Chondrocyte (in vitro differentiated cells): ENCODE measurements at places on chromosomes 7 and 10. TPM values are rescaled to one million over a fixed set of nuclear protein-coding genes. Genes with fewer than 3 reads are reported as not detected.
A peak's percentile ranks its signal among the peaks of the same experiment; 100 is the strongest.

DNA sequence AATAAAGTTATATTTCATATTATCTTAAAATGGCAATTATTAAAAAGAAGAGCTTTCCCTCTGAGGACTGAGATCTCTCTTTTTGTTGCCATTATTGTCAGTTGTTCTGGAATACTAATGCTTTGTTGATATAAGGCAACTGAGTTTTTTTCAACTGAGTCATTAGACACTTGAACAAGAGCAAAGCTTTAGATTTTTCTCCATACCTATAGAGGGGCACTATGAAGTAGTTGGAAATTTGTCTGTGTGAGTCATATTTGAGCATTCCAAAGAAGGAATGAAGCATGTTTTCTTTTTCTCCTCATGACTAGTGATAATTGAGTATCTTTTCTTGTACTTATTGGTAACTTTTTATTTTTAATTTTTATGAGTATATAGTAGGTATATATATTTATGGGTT, 24.5 kb downstream of the RPA3 start:
- peak overlapping the region; percentile 32 for H3K27ac ChIP-seq
- DNase-seq: no peak
- no peaks in the 10 kb centered on the region for H3K27me3 ChIP-seq
- H3K4me1 ChIP-seq: peaks cover 49% of the 10 kb centered on the region
- no peak overlapping the region for H3K4me3 ChIP-seq
- no peaks in the 10 kb centered on the region for H3K36me3 ChIP-seq

- H3K27ac ChIP-seq: no peak overlapping the region
- no peak for DNase-seq
- H3K36me3 ChIP-seq: peaks cover 60% of the 10 kb centered on the region
- H3K4me3 ChIP-seq: no peak overlapping the region
Measured at GRCh38 chr10:78000956-78001472, 28.3 kb downstream of the POLR3A start.

PNLIPRP3 gene
- not detected in 3 replicates for total RNA-seq

PCDH15 gene
- 0.12 TPM in 1 of 3 replicates, not detected in the others for total RNA-seq

DNA sequence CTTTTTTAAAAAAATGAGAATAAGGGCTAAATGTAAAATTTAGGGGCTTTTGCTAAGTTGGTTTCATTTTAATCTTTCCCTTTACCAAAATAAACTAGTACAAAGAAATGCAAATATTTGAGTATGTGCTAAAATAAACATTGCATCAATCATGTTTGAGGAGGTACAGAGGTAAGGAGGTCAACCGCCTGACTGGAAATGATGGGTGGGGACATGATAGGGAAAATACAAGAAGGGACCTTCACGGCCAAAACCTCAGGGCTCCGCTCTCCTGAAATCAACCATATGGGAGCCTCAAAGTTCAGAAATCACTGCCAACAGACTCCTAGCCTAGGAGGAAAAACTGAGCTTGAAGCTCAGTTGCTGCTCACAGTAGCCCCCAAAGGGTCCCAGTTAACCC, 207.6 kb downstream of the AHR start:
- H3K27ac ChIP-seq: peak overlapping the region; percentile 32
- H3K27me3 ChIP-seq: no peaks in the 10 kb centered on the region

DNA sequence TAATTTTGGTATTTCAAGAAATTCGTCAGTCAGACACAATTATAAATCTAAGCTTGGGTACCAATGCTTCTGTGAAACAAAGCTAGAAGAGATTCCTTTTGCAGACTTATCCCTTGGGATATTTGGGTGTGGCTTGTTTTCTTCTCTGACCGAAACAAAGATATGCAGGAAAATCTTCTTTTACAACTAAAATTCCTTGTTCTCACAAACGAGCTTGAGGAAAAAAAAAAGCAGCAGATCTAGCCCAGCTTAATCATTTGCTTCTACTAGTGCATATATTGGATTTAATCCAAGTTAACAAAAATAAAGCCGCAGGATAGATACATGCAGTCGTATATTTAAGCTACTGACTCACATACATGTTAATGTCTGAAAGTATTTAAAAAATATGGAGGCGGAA, 104.2 kb downstream of the PRTFDC1 start:
- peaks cover 46% of the 10 kb centered on the region for H3K4me1 ChIP-seq
- H3K27me3 ChIP-seq: no peaks in the 10 kb centered on the region
- peak overlapping the region; percentile 62 for H3K27ac ChIP-seq
- no peak for DNase-seq
- H3K4me3 ChIP-seq: peak overlapping the region; percentile 34
- no peaks in the 10 kb centered on the region for H3K36me3 ChIP-seq

DNA sequence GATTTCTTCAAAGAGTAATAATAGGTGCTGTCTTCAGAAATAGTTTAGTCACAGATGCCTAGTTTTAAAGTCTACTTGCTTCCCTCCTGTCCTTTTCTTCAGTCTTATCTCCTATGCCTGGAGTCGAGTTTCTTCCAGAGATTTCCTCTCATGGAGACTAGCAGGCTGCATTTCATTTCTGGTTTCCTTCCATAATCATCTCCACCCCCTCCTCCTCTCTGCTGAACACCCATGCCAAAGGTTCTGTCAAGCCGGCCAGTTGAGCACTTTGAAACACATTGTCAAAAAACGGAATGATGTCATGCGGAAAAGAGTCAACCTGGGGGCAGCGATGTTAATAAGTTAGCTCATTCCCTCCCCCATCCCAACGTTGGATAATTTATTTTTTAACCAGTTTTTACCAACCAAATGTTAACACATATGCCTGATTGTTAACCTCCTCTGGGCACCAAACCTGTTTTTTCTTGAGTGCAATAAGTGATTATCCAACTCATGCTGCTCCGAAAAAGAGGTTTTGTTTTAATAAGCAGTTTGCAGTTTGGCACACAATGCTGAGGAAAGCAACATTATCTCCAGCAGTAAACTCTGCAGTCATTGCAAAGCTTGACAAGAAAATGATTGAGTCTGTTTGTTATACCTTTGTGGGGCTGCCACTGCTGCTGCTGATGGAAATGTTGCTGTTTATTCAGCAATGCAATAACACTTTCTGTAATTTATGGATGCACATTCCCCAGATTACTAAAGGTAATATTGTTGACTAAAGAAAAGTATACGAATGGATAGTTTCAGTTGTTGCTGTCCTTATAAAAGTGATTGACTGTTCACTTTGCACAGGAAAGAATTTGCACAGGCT, 161.6 kb downstream of the LRMDA start:
- H3K4me3 ChIP-seq: no peak overlapping the region
- DNase-seq: no peak
- no peaks in the 10 kb centered on the region for H3K4me1 ChIP-seq
- no peak overlapping the region for H3K27ac ChIP-seq

EPO gene
- not detected in 3 replicates for total RNA-seq

- no peak overlapping the region for H3K27ac ChIP-seq
Measured at GRCh38 chr10:80697926-80698325, 160.2 kb downstream of the SH2D4B start.

- no peaks in the 10 kb centered on the region for H3K36me3 ChIP-seq
- H3K4me1 ChIP-seq: no peaks in the 10 kb centered on the region
- H3K27ac ChIP-seq: no peak overlapping the region
- peaks cover 29% of the 10 kb centered on the region for H3K27me3 ChIP-seq
- DNase-seq: no peak
- H3K4me3 ChIP-seq: no peak overlapping the region
Measured at GRCh38 chr7:45181991-45182855, 24.6 kb downstream of the RAMP3 start.

DNA sequence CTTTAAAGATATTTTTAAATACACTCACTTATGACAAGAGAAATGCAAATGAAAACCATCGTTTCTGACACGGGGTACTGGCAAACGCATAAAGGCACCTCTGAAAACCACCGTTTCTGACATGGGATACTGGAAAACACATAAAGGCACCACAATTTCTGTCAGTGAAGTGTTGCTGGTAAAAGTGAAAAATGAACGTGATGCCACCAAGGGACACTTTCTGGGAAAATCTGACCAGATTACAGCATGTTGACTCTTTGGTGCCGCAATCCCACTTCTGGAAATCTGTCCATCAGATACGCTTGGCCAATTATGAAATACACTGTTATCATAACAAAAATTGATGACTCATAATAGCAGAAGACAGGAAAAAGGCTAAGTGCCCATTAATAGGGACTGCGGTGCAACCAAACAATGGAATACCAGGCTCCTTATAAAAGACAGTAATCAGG, 131.7 kb downstream of the ZMYND11 start:
- no peaks in the 10 kb centered on the region for H3K27me3 ChIP-seq
- DNase-seq: no peak
- H3K4me3 ChIP-seq: no peak overlapping the region
- no peaks in the 10 kb centered on the region for H3K36me3 ChIP-seq

DNA sequence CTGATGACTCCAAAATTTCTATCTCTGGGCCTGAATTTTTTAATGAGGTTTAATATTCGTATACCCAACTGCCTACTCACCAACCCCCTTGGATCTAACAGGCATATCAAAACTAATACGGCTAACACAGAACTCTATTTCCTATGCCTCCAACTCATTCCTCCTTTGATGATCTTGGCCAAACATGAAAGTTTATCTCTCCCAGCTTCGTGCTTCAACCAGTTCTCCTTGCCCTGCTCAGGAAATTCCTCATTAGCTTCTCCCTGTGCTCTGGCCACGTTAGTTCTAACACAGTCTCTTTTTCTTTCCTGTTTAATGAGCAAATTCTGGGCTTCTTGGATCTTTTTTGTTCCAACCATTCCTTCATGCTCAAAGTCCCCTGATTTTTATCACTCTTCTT, 138.9 kb upstream of the PTN start:
- H3K4me3 ChIP-seq: no peak overlapping the region
- H3K27ac ChIP-seq: peak overlapping the region; percentile 64
- H3K4me1 ChIP-seq: peaks cover 30% of the 10 kb centered on the region
- no peaks in the 10 kb centered on the region for H3K27me3 ChIP-seq

GRCh38 chr7:69553190-69553589, 45.1 kb upstream of the AUTS2 start:
- H3K27ac ChIP-seq: no peak overlapping the region
- DNase-seq: no peak
- H3K4me1 ChIP-seq: no peaks in the 10 kb centered on the region
- peaks cover 5% of the 10 kb centered on the region for H3K27me3 ChIP-seq

RGR gene
- total RNA-seq: not detected in 3 replicates

PDGFA gene
- 38.1 to 72.5 TPM (median 70.6 TPM) in 3 replicates for total RNA-seq

DNA sequence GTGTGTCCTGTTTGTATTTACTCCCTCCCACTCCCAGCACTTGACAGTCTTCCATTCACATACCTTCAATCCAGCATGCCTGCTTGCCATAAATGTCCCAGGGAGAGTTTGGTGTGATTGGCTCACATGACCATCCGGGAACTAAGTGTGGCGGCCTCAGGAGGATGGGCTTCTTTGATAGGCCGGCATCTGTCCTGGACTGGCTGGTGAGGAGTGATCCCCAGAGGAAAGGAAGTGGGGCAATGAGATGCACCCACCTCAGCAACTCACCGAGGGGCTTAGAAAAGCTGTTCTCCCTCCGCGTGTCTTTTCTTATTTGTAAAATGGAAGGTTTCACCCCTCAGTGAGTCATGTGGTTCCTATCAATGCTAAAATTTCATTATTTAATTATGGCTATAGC, 14.9 kb upstream of the EBF3 start:
- peaks cover 2% of the 10 kb centered on the region for H3K36me3 ChIP-seq
- DNase-seq: no peak
- no peak overlapping the region for H3K27ac ChIP-seq
- H3K4me1 ChIP-seq: no peaks in the 10 kb centered on the region
- H3K27me3 ChIP-seq: peaks cover 54% of the 10 kb centered on the region

GRCh38 chr7:36546331-36546730, 156.7 kb downstream of the ANLN start:
- H3K4me1 ChIP-seq: no peaks in the 10 kb centered on the region
- H3K36me3 ChIP-seq: no peaks in the 10 kb centered on the region
- no peak overlapping the region for H3K27ac ChIP-seq
- H3K27me3 ChIP-seq: peaks cover 14% of the 10 kb centered on the region
- DNase-seq: no peak

DNA sequence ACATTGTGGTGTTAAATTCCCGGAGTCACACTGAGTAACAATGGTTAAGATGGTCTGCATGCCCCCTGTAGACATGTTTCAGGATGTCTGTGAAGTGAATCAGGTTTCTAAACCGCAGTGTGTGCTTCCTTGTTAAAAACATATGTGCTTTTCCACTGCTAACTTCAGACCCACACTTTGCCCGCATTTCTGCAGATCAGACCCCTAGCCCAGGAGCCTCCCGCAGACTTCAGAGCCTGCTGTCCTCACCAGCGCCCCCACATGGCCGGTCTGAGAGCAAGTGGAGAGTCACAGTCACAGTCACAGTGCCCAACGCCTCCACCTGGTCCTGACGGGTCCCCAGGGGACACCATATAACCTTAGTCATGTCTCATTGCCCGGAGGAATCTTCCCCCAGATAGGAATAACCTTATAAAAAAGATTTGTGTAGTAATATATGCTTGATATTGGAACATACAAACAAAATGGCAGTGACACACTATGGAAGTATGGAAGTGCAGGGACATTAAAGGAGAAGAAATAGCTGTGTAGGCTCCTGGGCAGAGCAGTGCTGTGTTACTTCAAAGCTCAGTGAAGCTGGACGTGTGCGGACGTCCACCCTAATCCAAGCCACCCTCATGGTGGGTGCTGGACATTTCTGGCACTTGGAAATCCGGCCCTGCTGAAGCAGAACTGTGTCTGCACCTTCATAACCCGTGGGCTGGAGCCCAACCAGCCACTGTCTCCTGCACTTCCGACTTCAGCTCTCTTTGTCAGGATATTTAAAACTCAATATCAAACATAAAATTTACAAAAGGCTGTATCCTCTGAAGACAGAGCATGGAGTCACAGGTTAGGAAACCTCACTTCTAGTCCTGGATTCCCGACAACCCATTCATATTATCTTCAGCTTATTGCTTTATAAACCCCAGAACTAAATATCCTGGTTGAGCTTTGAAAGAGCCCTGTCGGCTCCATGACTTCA, 29.0 kb downstream of the GSTO2 start:
- H3K36me3 ChIP-seq: no peaks in the 10 kb centered on the region
- no peaks in the 10 kb centered on the region for H3K27me3 ChIP-seq
- no peak for DNase-seq

DNA sequence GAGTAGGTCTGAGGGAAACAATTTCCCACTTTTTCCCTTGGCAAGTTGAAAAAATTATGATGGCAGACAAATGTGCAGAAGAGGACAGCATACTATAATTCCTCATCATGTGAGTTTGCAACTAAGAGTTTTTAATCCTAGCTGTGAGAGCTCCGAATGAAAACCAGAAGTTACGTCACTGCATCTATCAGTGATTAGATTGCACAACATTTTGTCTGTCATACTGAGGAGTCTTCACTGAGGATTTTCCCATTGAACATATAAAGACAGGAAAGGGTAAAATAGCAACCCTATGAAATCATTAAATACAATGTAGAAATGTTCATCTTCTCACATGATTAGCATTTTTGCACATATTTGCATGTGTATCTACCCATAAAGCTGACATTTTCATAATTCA, 45.8 kb downstream of the ZNF736 start:
- H3K36me3 ChIP-seq: no peaks in the 10 kb centered on the region
- no peak overlapping the region for H3K27ac ChIP-seq
- no peaks in the 10 kb centered on the region for H3K27me3 ChIP-seq
- DNase-seq: no peak
- H3K4me3 ChIP-seq: no peak overlapping the region

- no peak overlapping the region for H3K27ac ChIP-seq
- no peak overlapping the region for H3K4me3 ChIP-seq
- peaks cover 12% of the 10 kb centered on the region for H3K36me3 ChIP-seq
Measured at GRCh38 chr7:55140221-55140940, 121.6 kb downstream of the EGFR start.

- H3K4me3 ChIP-seq: no peak overlapping the region
- H3K27ac ChIP-seq: no peak overlapping the region
- H3K27me3 ChIP-seq: peaks cover 14% of the 10 kb centered on the region
- no peak for DNase-seq
- no peaks in the 10 kb centered on the region for H3K36me3 ChIP-seq
Measured at GRCh38 chr10:117186832-117187615, 10.3 kb upstream of the KCNK18 start.
